Kasumi-1 (cell line): ENCODE measurements at places on chromosomes 12 and 14.

DNA sequence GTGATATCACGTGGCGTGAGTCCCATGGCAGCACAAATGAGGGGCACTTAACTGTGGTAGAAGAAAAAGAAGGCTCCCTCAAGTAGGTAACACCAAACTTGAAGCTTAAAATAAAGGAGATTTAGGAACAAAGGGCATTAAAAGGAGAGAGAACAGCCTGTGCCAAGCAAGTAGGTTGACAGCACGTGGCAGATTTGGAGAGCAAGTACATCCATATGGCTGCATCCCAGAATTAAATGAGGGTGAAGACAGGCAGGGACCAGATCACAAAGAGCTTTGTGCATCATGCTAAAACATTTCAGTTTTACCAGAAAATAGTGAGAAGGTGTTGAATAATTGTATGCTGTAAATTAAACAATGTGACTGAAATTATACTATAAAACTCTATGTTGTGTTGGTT, 32.8 kb downstream of the KCNMB4 start:
- no peak for DNase-seq

DNA sequence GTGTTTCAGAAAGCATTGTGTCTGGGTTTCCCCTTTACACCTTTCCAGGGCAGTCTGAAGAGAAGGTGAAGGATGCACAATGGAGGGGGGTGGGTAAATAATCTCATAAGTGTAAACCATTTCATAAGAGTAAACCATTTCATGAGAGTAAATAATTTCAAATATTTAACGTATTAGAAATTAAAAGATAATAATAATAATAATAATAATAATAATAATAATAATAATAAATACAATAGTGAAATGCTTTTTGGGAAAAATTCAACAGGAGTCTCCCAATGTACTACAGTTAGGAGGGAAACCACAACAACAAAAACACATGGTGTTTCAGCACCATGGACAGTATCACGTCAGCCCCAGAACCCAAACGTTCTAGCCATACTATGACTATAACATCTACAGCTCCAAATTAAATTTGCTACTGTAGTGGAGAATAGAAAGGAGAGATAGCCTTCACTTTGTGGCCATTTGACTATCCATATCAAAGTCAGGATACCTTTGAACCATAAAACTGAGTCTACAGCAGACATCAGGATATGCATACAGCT, 691.8 kb downstream of the BCL11B start:
- no peak for DNase-seq

- no peak for DNase-seq
Observed at GRCh38 chr14:25111061-25111601, 61.2 kb upstream of the STXBP6 start.

GRCh38 chr14:29521526-29522137, 406.0 kb downstream of the PRKD1 start:
- peak; percentile 18 for DNase-seq

GRCh38 chr12:113232840-113233585, 11.7 kb downstream of the TPCN1 start:
- peak; percentile 61 for DNase-seq
